ENCODE measurements at places on chromosomes 5 and 9.

DNA sequence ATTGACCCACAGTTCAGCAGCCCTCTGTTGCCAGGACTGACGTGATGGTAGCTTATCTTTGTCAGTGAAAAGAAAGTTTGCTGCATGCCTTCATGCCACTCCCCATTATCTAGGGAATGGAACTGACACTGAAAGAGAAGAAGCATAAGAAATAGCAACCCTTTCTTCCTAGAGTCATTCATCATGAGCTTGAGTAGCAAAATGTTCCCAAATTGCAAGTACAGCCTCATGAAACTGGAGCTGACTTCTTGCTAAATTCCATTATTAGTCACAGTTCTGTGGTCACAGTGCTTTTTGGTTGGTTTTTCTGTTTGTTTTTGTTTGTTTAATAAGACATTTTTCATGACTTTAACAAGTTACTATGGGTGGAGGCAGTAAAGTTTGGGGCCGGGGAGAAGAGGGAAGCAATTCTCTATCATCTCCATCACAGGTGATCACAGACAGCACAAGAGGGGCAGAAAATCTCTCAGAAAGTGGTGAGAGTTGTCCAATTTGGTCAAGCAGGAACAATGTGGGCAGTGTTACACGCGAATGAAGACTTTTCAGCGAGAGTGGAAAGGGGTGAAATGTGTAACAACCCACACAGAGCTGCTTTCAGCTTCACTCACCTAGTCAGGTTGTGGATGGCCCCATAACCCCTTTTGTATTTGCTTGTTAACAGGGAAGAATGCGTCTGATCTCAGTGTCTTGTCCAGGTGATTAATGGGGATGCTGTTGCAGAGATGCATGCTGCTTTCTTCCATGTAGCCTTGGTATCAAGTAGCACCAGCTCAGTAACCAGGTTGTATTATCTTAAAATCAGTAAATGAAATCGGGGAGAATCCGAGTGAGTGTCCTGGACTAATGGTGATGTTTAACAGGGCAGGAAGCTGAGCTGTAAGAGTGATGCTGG is 440.4 kb downstream of the DMRT2 start:
- DNase-seq: no peak

DNA sequence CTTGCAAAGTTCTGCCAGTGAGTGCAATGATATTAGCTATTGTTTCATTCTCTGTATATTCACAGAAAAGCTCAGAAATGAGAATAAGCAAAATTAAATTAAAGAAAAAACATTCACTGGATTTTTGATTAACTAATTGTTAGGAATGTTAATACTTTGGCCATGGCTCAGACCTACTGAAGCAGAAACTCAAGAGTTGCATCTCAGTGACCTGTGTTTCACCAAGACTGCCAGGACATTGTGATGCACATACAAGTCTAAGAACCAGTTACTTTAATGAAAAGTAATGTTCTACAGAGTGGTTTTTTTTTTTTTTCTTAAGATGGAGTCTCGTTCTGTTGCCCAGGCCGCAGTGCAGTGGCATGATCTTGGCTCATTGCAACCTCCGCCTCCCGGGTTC is 464.9 kb upstream of the NMUR2 start:
- DNase-seq: no peak

DNA sequence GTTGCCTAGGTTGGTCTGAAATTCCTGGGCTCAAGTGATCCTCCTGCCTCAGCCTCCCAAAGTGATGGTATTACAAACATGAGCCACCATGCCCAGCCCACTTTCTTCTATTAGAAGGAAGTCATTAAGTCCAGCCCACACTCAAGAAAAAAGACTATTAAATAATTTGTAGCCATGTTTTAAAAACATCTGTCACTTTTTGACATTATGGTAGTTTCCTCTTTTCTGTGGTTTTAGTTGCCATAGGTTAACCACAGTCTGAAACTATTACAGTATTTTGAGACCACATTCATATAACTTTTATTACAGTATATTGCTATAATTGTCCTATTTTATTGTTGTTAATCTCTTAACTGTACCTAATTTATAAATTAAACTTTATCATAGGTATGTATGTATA is 31.9 kb upstream of the C5orf24 start:
- no peak for DNase-seq

DNA sequence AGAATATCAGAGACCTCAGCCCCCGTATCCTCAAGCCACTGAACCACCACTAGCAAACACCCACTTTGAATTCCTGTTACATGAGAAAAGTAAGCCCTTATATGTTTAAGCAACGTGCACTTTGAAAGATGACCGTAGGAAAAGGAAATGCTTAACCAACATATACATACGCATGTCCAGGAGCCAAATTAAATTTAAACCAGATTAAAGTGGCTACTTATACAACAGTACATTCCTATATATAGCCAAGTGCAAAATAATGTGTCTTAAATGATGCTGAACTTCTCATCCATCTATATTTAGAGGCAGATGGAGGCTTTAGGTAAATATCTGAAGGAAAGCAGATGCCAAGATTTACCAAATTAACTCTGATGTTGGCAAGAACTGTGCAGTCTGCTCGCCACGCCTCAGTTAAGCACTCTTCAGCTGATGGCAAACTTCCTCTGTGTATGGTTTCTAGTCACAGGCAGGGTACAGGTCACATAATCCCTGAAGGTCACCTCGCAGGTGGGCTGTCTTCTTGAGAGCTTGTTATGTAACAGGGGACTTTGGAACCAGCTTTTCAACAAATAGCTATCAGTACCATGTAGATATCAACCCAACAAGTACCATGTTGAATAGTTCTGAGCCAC is 8.6 kb downstream of the GCNT4 start:
- no peak for DNase-seq

- no peak for DNase-seq
These were observed 31.9 kb upstream of the C5orf58 start for GRCh38 chr5:170200876-170201275.

DNA sequence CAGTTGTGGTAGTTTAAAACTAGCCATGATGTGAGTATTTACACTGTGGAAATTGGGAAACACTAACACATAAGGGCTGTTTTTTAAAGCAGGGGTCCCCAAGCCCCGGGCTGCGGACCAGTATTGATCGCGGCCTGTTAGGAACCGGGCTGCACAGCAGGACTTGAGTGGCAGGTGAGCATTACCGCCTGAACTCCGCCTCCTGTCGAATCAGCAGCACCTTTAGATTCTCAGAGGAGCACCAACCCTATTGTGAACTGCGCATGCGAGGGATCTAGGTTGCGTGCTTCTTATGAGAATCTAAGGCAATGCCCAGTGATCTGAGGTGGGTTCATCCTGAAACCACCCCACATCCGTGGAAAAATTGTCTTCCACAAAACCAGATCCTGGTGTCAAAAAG is 127.8 kb downstream of the PCSK5 start:
- DNase-seq: no peak

DNA sequence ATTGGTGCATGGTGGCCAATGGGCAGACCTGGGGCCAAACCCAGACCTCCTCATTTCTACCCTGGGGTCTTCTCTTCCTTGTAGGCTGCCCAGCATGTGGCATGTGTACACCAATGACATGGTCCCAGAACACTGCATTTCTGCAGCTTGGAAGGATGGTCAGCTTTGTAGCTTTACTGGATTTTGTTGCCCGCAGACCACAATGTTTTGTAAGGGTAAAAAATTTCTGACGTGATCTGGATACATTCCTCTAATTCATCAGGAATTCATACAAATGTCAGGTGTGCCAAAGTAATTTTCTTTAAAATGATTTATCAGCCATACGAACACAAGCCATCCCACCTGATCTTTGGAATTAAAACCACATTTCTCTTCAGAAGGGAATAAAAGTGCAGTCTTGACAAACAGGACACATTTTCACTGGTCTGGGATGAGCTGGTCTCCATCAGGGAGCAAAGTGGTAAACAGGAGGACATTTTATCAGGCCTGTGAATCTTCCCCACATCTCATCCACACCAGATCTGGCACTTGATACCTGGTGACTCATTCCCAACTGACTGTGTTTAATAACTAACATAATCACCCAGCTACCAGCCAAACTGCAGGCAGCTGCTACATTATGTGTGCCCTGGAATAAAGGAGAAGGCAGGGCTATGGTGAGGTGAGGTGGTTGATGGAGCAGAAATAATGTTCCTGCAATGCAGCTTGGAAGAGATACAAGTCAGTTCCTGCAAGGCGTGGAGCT is 103.9 kb downstream of the SPOCK1 start:
- peak; percentile 46 for DNase-seq

- no peak for DNase-seq
These were observed 18.9 kb upstream of the LRRC14B start for GRCh38 chr5:172421-172820.

GRCh38 chr9:128685636-128686489 is 3.2 kb upstream of the SET start:
- no peak for DNase-seq

DNA sequence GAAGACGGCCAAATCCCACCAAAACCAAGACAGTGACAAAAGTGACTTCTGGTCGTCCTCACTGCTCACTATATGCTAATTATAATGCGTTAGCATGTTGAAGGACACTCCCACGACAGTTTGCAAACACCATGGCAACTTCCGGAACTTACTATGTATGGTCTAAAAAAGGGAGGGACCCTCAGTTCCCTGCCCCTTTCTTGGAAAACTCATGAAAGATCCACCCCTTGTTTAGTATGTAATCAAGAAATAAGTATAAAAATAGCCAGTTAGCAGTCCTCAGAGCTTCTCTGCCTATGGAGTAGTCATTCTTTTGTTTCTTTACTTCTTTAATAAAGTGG is 9.5 kb downstream of the FCN2 start:
- DNase-seq: no peak

GRCh38 chr5:134456825-134457224 is 45.1 kb upstream of the CDKN2AIPNL start:
- DNase-seq: no peak

GRCh38 chr9:137082222-137082924 is 4.4 kb upstream of the MAN1B1 start:
- DNase-seq: no peak

DNA sequence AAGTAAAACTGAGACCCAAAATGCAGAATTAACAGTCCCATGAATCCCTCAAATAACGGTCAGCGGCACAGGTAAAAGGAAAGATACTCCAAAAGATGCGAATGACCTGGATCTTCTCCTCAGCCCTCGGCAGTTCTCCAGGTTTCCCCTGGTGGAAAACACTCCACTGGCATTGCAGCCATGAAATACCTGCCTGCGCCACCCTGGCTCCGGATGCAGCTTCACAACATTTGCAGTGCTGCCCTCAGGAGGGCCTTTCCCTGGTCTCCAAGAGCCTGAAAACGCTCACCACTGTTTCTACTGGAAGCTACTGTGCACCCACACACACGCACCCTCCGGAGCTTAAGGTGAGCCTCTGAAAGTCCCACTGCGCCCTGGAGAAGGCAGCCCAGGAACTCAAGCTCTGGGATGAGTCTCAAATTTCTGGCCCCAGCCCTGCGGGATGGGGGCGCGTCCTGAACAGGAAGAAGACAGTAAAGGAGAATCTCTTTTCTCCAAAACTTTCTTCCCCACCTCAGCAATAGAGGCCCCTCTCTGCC is 612 bp downstream of the UGT3A2 start:
- DNase-seq: no peak

DNA sequence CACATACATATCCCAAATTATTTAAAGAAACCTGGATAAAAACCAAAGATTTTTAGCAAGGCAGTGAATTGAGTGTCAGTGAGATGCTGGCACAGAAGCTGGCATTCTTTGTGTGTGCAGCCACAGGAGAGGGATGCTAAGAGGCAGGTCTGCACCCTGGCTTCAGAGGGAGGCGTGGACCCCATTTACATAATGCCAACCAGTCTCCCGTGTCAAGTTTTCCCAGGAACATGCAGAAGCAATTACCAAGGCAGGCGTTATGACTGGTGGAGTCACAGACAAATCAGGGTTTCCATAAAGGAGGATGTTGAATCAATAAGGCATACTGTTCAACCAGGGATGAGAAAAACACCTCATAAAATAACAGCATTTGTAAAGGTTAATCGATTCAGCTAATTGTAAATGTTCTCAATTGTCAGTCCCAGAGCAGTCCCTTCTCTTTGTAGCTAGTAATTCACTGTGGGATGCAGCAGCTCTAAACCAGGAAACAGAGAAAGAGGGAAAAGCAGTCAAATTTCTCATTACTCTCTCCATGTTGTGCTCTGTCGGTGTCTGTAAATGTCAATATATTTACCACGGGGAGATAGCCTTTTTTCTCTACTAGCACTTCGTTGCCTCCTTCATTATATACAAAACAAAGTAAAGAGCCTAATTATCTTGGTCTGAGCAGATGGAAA is 452.4 kb upstream of the GRAMD2B start:
- DNase-seq: no peak

GRCh38 chr9:136157477-136158265 is 39.0 kb upstream of the TMEM250 start:
- no peak for DNase-seq

DNA sequence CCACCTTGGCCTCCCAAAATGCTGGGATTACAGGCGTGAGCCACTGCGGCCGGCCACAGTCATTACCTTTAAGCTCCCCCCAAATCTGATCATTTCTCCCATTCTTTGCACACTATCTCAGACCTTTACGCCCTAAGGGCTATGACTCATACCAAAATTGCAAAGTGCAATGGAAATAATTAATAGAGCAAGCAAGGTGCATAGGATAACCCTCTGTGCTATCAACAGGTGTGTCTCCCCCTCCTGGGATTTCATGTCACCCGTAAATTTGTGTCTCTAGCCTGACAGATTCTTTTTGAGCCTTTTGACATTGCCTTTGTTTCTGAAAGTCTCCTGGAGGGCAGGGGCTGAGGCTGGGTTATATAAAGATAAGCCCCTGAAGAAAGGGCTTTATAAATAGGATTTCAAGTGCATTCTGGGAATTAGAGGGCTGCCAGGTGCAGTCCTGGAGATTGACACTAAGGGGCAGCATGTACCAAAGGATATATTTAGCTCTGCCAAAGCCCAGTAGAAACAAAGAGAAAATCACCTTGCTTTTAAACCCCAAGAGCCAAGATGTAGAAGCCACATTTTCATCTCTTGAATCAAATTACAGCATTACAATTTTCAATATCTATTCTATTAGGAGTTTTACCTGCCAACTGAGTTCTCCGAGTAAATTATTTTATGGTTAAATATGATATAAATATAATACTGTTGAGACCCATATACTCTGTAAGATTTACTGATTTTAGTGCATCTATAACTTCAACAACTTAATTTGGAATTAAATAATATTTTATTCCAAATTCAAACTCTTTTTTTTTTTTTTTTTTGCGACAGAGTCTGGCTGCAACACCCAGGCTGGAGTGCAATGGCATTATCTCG is 18.2 kb downstream of the S100Z start:
- DNase-seq: peak; percentile 61

DNA sequence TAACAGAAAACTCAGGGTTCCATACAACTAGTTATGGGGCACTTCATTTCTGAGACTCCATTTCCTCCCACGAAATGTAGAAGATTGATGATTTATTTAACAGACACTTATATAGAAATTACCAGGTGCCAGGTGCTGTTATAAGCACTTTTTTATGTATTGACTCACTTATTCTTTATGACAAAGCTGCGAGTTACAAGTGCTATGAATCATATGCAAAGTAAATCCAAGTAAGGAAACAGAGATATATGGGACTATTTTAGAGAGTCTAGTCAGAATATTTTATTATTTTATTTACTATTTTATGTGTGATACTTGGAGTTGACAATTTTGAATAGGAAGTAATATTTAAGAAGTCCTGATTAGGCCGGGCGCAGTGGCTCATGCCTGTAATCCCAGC is 822.8 kb upstream of the C9orf72 start:
- no peak for DNase-seq
